ENCODE measurements at places on chromosomes 2 and 18. TPM values are rescaled to one million over a fixed set of nuclear protein-coding genes. Genes with fewer than 3 reads are reported as not detected.

The ABCA12 gene
- 0.58 TPM for total RNA-seq

The FBLN7 gene
- total RNA-seq: 4.4 TPM

The MYL12A gene
- 360 TPM for total RNA-seq

The GMPPA gene
- 34.3 TPM for total RNA-seq

The CLEC4F gene
- not detected for total RNA-seq

The RAX gene
- total RNA-seq: not detected

The SPATA3 gene
- not detected for total RNA-seq

The ITPRIPL1 gene
- total RNA-seq: 3.3 TPM

The CCL20 gene
- not detected for total RNA-seq

The CRYBA2 gene
- not detected for total RNA-seq

The ZSWIM2 gene
- 0.21 TPM for total RNA-seq

The RNF152 gene
- total RNA-seq: 44.4 TPM

The SULT1C4 gene
- total RNA-seq: 31.9 TPM

The CCDC74B gene
- 5.2 TPM for total RNA-seq

The IL1F10 gene
- total RNA-seq: not detected

The TUBA3E gene
- not detected for total RNA-seq

The LYG2 gene
- total RNA-seq: not detected

The AQP4 gene
- 0.58 TPM for total RNA-seq

Measured in urinary bladder (tissue), 4 donors.